Heart left ventricle (tissue), 16 donors: ENCODE measurements at places on chromosomes 4 and X.

GRCh38 chr4:166335256-166335938 is 462.4 kb downstream of the TLL1 start:
- DNase-seq, result no peak

DNA sequence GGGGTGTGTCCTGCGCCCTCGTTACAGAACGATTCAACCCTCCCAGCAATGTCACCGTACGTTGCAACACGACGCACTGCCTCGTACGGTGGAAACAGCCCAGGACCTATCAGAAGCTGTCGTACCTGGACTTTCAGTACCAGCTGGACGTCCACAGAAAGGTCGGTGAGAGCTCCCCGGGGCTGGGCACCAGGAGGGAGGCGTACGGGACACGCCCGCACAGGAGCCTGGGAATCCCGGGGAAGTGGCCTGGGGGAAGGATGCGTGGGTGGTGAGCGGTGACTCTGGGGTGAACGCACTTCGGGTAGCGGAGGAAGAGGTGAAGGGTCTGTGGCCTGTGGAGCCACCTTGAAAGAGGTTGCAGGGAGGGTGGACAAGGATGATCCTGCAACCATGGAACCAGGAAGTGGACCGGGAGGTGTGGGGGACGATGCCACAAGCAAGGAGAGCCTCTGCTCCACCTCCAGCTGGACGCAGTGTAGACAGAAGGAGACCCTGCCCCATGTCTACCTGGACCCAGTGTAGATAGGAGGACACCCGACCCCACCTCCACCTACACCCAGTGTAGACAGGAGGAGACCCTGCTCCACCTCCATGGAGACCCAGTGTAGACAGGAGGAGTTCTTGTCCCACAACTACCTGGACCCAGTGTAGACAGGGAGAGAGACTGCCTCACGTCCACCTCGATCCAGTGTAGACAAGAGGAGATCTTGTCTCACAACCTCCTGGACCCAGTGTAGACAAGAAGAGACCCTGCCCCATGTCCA is 25.9 kb downstream of the CSF2RA start:
- DNase-seq, result no peak

DNA sequence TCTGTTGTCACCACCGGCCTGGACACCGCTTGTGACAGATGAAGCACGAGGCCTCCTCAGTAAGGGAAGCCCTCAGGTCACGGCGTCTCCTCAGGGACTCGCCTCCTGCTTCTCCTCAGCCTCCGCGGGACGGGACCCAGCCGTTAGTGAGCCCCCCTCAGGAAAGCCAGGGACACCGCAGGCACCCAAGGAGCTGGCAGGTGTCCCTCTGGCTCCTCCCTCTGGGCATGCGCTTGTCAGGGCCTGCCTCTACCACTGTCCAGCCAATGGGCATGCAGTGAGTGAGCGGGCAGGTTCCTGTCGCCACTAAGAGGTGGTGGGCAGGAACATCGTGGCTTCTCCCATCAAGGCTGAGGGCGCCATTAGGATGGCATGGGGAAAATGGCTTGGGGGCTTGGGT is 23.5 kb upstream of the CT55 start:
- no peak for DNase-seq

DNA sequence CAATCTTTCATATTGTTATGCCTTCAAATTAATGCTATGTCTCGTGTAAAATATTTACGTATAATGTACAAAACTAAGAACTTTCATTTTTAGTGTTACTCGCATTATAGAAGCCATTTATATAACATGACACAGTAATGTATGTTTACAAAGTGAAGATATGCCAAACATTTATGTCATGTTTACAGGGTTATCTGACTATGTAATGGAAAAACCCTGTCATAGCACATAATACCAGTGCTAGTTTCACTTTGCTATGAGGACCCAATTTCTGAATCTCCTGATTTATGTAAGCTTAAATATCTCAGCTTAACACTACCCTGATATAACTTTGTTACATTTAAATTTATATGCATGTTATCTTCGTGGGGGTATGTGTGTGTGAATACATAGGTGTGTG is 233.1 kb downstream of the FAT4 start:
- DNase-seq, result no peak

GRCh38 chr4:12873351-12873750 is 610.8 kb downstream of the RAB28 start:
- no peak for DNase-seq

DNA sequence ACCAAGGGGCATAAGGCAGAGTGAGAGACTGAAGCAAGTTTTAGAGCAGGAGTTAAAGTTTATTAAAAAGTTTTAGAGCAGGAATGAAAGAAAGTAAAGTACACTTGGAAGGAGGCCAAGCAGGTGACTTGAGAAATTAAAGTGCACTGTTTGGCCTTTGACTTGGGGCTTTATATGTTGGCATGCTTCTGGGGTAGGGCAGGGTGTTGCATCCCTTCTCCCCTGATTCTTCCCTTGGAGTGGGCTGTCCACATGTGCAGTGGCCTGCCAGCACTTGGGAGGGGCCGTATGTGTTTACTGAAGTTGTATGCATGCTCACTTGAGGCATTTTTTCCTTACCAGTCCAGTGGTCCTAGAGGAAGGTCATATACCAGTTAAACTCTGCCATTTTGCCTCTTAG is 35.3 kb upstream of the GPR173 start:
- DNase-seq, result no peak

DNA sequence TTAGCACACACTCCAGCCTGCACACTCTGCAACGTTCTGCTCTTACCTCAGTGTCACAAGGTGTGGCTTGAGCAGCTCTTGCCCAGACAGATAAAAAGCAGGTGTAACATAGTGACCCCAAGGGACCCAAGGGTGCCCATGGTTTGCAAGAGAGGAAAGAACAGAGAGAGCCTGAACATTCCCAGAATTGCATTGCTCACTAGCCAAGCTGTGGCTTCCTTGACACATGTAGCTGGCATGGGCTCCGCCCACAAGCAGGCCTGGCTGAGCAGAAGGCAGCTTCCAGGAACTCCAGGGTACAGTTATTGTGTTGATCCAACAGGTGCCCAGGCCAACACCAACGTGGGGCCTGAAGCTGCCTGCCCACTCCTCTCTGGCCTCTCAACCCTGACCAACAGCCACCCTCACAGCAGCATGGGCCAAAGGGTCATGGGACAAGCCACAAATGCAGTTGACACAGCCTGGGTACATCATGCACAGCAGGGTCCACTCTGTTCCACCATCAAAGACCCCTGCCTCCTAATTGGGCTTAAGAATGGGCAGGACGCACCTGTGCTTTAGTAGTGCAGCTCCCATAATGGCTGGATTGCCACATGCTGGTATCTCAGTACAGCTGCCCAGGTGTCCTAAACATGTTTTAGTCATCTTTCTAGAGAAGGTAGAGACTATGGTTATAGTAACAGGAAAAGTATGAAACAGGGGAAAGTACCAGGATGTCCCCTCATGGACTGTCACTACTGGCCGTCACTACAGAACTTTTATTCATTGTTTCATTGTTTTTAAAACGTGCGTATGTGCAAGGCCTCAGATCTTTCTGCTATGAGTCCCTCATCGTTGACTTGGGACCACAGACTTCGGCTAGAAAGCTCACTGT is 73.7 kb upstream of the ACSL1 start:
- no peak for DNase-seq

DNA sequence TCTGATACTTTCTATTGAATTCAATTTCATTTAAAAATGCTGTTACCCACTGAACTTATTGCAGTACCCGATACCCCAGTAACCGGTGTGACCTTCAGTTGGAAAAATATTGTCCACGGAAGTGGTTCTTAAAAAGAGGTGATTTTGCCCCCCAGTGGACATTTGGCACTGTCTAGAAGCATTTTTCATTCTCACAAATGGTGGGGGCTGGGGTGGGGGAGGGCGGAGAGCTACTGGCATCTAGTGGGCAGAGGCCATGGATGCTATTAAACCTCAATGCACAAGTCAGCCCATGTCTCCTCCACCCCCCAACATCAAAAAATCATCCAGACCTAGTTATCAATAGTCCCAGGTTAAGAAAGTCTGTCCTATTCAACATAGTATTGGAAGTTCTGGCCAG is 19.6 kb upstream of the CHM start:
- DNase-seq, result no peak

- no peak for DNase-seq
Measured at GRCh38 chr4:38310446-38311043, 350.3 kb downstream of the PTTG2 start.

GRCh38 chr4:25320773-25321172 is 8.2 kb downstream of the ZCCHC4 start:
- DNase-seq, result no peak

- DNase-seq, result peak; percentile 53
Measured at GRCh38 chr4:8854931-8855330, 16.7 kb downstream of the HMX1 start.

- DNase-seq, result no peak
Measured at GRCh38 chrX:96621811-96622210, 62.8 kb upstream of the DIAPH2 start.

DNA sequence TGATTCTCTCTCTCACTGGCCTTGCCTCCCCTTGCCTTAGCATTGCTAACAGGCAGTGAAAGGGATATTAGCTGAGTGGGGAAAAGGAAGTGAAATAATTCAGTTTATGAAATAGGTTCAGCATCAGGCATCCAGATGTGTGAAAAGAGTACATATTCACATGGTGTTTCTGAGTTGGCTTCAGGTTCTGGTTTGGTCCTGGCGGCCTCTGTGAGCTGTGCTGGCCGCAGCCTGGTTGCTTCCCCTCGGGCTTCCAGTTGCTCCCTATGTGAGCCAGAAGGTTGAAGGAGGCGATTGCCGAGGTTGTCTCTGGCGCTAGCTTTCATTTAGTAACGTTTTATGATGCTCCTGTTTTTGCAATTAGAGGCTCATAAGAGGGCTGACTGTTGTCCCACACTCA is 99.1 kb upstream of the TLR2 start:
- no peak for DNase-seq
